SW 1271 (cell line): ENCODE measurements at places on chromosomes 6 and 20.

DNA sequence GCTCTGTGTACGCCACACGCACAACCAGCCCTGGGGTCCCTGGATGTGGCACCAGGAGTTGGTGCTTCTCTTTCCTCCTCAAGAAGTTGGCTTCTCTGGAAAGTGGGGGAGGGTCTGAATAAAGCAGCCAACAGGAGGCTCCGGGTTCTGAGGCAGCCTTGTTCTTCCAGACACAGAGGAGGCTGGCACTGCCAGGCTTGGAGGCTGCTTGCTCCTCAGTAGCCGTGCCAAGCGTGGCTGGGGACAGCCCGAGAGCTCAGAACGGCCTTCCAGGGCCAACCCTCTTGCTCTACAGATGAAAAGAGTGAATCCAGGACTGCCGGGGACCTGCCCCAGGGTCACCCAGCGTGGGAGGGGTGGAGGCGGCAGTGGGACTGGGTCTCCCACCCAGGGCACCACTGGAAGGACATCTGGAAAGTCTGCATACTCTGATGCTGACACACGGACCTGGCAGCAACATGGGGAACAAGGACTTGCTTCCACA is 70.4 kb downstream of the SLC22A23 start:
- DNase-seq: no peak

GRCh38 chr6:150631984-150632642 is 32.4 kb downstream of the PLEKHG1 start:
- DNase-seq: no peak

GRCh38 chr20:59777331-59777725 is 156.1 kb downstream of the SYCP2 start:
- no peak for DNase-seq

- no peak for DNase-seq
These were observed 4.4 kb upstream of the PLCB1 start for GRCh38 chr20:8127553-8128255.

- no peak for DNase-seq
These were observed 9.7 kb downstream of the MAP1LC3A start for GRCh38 chr20:34567892-34568865.

GRCh38 chr6:112227411-112227810 is 27.0 kb downstream of the LAMA4 start:
- DNase-seq: no peak
